Fibroblast of skin of left quadriceps (primary cell): ENCODE measurements at places on chromosomes 6 and 20.

DNA sequence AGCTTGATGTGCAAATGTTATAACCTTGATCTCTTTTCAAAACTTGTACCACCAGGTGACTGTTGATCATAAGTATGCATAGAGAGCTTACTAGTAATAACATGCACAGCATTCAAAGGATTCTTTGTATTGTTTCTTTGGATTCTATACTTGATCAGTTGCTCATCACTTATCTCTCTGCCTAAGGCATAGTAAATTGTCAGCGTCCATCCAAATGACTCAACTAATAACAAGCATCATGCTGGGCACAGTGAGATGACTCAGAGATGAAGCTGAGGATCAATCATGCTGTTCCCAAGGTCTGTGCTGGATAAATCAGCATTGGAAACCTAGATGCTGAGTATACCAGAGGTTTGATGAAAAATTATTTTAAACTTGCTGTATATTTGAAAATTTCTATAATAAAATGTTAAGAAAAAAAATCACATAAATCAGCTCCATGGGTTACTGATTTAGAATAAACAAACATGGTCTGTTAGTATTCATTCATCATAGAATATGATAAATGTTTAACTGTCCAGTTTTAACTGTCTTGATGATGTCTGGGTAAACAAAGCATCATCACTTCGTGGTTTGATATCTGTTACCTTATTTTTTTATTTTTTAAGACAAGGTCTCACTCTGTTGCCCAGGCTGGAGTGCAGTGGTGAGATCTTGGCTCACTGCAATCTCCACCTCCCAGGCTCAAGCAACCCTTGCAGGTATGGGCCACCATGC, 45.6 kb upstream of the SGK1 start:
- no peak for DNase-seq

DNA sequence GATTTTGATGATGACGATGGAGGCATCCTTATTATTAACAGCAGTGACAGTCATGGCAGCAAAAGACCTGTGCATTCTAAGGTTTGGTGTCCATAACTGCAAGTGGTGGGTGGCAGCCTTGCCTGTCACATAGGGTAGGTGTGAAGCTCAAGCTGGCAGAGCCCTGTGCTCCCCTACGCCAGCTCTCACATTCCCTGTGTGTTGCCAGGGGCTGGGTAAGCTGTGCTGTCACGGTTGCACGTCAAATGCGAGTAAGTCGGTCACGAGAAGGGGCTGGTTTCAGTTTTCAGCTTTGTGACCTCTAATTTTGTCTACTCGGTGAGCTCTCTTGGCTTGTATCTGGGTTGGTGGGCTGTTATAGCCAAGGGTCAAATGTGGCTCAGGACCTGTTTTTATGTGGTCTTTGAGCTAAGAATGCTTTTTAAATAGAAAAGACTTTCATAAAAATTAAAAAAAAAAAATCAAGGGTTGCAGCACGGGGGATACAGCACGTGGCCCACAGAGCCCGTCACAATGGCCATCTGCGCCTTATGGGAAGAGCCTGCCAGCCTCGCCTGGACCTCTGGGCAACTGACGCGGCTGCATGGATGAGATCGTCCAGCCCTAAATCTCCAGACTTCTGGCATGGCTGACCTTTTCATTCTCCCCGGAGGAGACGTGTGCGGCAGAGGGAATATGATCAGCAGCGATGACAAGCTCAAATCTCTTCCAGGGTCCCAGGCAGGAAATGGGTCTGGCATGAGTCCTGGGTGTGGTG, 148.5 kb downstream of the PHACTR3 start:
- no peak for DNase-seq

DNA sequence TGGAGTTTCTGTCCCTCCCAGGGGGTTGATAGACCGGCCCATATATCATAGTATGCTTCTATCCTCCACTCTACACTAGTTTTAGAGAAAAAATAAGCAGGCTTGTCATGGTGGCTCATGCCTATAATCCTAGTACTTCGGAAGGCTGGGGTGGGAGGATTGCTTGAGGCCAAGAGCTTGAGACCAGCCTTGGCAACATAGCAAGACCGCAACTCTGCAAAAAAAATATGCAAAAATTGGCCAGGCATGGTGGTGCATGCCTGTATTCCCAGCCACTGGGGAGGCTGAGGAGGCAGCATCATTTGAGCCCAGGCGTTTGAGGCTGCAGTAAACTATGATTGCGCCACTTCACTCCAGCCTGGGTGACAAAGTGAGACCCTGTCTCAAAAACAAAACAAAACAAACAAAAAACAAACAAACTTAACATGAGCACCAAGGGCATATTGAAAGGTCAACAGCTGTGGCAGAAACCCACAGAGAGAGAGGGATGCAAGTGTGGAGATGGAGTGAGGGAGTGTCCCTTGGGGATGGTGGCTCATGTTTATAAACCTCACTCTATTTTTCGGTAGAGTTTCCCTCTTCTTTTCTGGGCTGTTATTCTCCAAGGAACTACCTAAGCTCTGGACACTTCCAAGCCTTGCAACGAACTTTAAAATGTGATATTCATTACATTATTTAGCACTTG, 24.1 kb downstream of the SLC24A3 start:
- DNase-seq, result no peak

DNA sequence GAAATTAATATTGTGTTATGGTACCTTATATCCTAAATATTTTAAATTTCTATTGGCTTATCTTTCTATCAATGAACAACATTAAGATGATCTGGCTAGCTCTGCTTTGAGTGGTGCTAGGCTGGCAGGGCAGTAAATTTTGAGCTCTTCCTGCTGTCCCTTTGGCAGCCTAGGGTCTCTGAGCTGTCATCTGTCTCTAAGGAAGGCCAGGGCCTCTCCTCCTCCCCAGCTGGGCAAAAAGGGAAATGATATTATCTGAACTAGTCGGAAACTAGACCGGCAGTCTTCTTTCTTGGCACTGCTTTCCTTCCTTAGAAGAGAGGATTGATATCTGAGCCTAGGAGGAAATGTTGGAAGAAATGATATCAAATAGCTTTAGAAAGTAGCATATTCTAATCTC, 176.7 kb upstream of the BTBD3 start:
- no peak for DNase-seq

GRCh38 chr6:17081273-17081672, 20.6 kb upstream of the STMND1 start:
- DNase-seq, result no peak

GRCh38 chr6:82178759-82179112, 68.8 kb downstream of the IBTK start:
- DNase-seq, result no peak

- peak; percentile 35 for DNase-seq
Observed at GRCh38 chr20:7841971-7842310, 98.3 kb downstream of the HAO1 start.

GRCh38 chr6:18062733-18063132, 59.7 kb downstream of the NHLRC1 start:
- DNase-seq, result no peak

- no peak for DNase-seq
Observed at GRCh38 chr6:91013511-91013910, 426.6 kb upstream of the MAP3K7 start.

- DNase-seq, result no peak
Observed at GRCh38 chr6:44109212-44109611, 18.0 kb downstream of the MRPL14 start.

- no peak for DNase-seq
Observed at GRCh38 chr20:17029698-17030097, 197.1 kb upstream of the PCSK2 start.

DNA sequence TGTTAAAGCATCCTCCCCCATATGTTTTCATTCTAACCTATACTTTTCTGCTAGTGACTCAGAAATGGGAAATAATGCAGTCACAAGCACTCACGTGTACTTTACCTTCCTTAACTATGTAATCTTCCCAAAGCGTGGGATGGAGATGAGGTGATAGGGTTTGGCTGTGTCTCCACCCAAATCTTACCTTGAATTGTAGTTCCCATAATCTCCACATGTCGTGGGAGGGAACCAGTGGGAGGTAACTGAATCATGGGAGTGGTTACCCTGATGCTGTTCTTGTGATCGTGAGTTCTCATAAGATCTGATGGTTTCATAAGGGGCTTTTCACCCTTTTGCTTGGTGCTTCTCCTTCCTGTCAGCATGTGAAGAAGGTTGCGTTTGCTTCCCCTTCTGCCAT, 35.4 kb downstream of the AGPAT4 start:
- no peak for DNase-seq

DNA sequence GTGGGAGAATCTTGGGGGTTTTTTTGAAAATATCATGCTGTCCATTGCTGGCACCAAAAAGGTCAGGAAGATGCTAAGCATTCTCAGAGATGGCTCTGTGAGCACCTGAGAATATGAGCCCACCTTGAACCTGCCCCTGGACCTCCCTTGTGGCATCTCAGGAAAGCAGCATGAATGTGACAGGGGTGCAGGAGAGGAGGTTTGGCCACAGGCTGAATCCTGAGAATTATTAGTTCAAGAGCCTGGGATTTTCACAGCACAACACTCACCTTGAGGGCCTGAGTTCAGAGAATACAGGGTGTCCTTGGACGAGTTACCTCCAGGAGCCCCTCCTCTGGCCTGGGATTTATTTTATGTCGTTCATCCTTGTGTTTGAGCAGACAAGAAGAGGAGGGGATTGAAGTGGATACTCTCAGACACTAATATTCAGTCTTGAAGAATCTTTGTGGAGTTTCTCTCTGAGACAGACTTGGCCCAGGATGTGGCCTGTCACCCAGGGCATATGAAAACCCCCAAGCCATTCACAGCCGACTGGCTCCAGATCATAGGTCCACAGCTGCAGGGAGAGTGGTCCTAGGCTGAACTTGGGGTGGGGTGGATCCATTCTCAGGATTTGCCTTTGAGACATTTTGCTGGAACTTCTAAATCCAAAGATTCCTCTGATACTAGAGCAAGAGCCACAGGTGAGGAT, 390.8 kb downstream of the RNGTT start:
- no peak for DNase-seq

GRCh38 chr20:4117867-4118266, 102.5 kb upstream of the RNF24 start:
- DNase-seq, result no peak

DNA sequence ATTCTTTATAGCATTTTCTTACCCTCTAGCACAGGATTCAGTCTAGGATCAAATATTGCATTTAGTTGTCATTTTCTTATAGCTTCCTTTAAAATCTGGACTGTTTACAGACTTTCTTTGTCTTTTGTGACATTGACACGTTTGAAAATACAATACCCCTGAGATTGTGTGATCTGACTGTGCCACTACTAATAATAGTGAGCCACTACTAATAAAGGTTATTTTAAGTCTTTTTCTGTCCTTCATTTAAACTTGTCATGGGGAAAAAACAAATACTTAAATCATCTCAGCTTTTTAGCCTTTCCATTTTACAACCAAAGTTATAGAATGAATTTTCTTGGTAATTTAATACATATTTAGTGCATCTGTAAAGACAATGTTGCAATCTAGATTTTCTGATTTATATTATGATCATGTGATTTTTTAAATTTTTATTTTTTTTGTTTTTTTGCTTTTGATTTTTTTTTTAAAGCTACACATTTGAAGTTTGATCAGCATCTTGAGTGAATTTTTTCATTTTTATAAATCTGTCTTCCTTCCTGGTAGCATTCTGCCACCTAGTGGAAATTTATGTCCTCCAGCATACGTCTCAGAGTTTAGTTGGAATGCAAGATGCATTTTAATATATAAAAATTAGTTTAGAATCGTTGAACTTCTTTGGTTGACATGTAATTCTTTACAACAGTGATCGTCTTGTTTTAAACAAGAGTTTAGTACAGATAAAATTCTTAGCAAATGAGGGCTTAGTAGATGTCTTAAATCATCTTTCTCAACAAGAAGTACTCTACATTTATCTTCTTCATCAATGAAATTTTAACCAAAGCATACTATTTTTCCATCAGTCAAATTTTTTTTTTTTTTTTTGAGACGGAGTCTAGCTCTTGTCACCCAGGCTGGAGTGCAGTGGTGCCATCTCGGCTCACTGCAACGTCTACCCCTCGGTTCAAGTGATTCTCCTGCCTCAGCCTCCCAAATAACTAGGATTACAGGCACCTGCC, 119.4 kb downstream of the NCOA3 start:
- DNase-seq, result peak; percentile 41

DNA sequence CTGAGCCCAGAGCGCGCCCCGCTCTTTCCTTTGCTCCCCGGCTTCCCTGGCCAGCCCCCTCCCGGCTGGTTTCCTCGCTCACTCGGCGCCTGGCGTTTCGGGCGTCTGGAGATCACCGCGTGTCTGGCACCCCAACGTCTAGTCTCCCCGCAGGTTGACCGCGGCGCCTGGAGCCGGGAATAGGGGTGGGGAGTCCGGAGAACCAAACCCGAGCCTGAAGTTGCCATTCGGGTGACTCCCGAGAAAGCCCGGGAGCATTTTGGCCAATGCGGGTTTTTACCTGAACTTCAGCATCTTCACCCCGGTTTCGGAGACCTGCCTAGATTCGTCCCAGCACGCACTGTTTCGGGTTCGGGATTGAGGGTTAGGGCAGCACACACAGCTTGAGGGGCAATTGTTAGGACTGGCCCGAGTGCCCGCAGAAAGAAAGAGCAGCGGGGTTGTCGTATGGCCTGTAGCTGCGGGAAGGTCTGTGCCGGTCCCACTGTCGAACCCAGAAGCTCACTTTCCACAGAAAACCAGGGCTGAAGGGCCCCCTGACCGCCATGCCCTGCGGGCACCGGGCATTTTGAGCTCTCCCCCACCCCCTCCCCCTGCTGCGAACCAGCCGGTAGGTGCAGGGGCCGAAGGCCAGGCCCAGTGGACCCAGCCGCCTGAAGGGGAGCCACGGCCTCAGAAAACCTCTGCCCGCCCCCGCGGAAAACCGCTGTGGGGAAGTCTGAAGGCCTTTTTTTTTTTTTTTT, 2.1 kb downstream of the FOXP4 start:
- no peak for DNase-seq

GRCh38 chr6:82875573-82876185, 190.0 kb downstream of the UBE3D start:
- DNase-seq, result peak; percentile 28

DNA sequence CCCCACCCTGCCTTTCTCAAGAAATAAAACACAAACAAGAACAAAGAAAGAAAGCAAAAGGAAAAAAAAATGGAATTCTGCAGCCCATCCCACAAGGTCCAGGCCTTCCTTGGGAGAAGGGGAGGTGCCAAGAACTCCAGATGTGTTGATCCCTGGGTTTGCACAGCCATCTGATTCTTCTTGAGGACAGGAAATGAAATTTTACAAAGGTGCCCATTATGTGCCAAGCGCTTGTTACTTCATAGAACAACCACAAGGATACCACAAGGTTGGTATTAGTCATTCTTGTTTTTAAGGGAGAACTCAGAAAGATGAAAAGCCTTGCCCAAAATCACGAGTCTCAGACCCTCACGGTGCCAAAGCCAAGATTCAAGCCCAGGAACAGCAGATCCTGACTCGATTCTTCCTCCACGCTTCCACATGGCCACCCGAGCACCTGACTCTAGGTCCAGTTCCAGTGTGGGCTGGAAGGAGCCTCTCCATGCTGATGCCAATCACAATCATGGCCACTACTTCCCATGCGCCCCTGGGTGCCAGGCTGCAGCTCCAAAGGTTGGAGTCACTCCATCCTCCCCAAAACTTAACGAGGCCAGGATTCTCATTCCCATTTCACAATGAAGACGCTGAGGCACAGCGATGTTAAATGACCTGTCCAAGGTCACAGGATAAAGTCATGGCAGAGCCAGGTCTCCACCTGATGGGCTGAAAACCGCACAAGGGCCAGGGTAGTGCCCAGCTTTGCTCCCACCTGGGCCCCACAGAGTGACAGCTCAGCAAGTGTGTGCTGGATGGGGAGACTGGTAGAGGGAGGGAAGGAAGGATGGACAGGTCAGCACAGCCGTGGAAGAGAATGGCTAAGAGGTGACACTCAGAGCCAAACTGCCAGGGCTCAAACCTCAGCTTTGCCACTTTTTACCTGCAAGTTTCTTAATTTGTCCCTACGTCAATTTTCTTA, 66.7 kb upstream of the TOP1 start:
- DNase-seq, result no peak
